ENCODE measurements at places on chromosomes 13 and 19. TPM values are rescaled to one million over a fixed set of nuclear protein-coding genes. Genes with fewer than 3 reads are reported as not detected.

The SCEL gene
- total RNA-seq, result not detected

- no peak for DNase-seq
- no peak overlapping the region for H3K27ac ChIP-seq
- H3K36me3 ChIP-seq, result no peaks in the 10 kb centered on the region
- no peaks in the 10 kb centered on the region for H3K4me1 ChIP-seq
Measured at GRCh38 chr13:51576754-51577153, 7.5 kb upstream of the WDFY2 start.

GRCh38 chr13:114234645-114235421 lies at the start of gene CDC16:
CDC16 (plus strand) TSS chr13:114234897; CDS start chr13:114235085, 188 bp downstream.
- peaks cover 14% of the 10 kb centered on the region for H3K4me1 ChIP-seq
- peak within 1 kb of the TSS; percentile 51 for H3K4me3 ChIP-seq
- H3K27me3 ChIP-seq, result no peaks in the 10 kb centered on the region
- H3K27ac ChIP-seq, result peak within 1 kb of the TSS; percentile 70
- H3K36me3 ChIP-seq, result peaks cover 26% of the 10 kb centered on the region

- no peak for DNase-seq
- no peaks in the 10 kb centered on the region for H3K27me3 ChIP-seq
- no peak overlapping the region for H3K27ac ChIP-seq
- H3K4me1 ChIP-seq, result no peaks in the 10 kb centered on the region
Measured at GRCh38 chr13:67489016-67489415, 258.9 kb upstream of the PCDH9 start.

DNA sequence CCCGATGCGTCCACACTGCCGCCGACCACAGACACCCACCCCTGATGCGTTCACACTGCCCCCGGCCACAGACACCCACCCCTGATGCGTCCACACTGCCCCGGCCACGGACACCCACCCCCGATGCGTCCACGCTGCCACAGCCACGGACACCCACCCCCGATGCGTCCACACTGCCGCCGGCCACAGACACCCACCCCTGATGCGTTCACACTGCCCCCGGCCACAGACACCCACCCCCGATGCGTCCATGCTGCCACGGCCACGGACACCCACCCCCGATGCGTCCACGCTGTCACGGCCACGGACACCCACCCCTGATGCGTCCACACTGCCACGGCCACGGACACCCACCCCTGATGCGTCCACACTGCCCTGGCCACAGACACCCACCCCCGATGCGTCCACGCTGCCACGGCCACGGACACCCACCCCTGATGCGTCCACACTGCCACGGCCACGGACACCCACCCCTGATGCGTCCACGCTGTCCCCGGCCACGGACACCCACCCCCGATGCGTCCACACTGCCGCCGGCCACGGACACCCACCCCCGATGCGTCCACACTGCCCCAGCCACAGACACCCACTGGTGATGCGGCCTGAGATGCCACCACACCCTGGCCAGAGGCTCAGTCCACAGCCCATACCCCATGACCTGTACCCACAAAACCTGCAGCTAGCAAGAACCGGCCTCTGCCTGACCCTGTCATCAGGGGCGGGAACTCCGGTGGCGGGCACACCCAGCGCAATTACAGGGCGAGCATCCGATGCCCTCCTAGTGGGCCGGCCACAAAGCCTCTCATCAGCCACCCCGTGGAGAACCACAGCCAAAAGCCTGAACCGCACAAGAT lies 28.4 kb downstream of the RASA3 start:
- no peak for DNase-seq
- H3K36me3 ChIP-seq, result peaks cover 21% of the 10 kb centered on the region
- H3K27ac ChIP-seq, result no peak overlapping the region
- no peaks in the 10 kb centered on the region for H3K27me3 ChIP-seq

DNA sequence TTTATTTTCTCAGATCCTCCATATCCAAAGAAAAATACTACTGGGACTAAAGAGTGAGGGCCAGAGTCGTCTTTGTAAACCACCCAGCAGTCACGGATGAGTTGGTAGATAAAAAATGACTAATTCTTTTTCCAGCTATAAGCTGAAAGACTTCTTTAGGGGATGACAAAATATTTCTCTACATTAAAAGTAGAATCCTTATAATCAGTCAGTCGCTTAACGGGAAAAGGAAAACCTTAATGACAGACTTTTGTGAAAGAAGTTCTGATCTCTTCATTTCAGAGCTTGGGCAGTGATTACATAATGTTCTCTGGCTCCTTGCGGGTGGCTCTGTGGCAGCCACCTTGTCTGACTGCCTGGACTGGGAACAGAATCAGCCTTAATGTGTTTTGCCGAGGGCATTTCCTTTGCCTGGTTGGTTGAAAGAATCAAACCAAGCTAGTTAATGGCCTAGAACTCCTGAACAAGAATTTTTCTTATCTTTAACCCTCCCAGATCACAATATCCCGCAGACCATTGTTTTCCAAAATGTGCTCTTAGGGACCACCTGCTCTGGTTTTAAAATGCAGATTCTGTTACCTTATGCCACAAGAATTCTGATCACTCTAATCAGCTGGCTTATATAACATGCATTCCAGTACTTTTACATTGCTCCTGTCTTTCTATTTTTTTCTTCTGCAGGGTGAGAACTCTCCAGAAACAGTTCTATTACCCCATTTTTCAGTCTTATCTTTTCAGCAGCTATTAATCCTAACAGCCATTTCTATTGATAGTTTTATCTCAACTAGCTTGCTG lies 2.5 kb downstream of the ITM2B start:
- H3K4me1 ChIP-seq, result peaks cover 60% of the 10 kb centered on the region
- no peak for DNase-seq
- peak overlapping the region; percentile 40 for H3K27ac ChIP-seq
- no peaks in the 10 kb centered on the region for H3K36me3 ChIP-seq
- H3K4me3 ChIP-seq, result peak overlapping the region; percentile 62
- no peaks in the 10 kb centered on the region for H3K27me3 ChIP-seq

Data from CD8-positive, alpha-beta memory T cell (primary cell).